ENCODE measurements at places on chromosomes 16 and 17. TPM values are rescaled to one million over a fixed set of nuclear protein-coding genes. Genes with fewer than 3 reads are reported as not detected.

Gene CD79B
- total RNA-seq: 31.8 TPM

Gene TMEM238L
- total RNA-seq: not detected

Gene ZMYND15
- not detected for total RNA-seq

Gene C17orf113
- 0.05 TPM for total RNA-seq

Gene TVP23A
- total RNA-seq: not detected

Gene ZSCAN10
- total RNA-seq: 0.07 TPM

Gene MYH2
- not detected for total RNA-seq

Gene GPR139
- total RNA-seq: not detected

Gene SHISA6
- not detected for total RNA-seq

Gene ZG16B
- total RNA-seq: 11.7 TPM

GRCh38 chr17:17084317-17084835 is 42.1 kb downstream of the MPRIP start:
- no peak overlapping the region for H3K4me3 ChIP-seq
- DNase-seq: no peak
- no peak overlapping the region for H3K27ac ChIP-seq
- peaks cover 18% of the 10 kb centered on the region for H3K4me1 ChIP-seq
- H3K36me3 ChIP-seq: peaks cover 12% of the 10 kb centered on the region

GRCh38 chr17:76198702-76199101 is 41.6 kb downstream of the RNF157 start:
- H3K27ac ChIP-seq: peak overlapping the region; percentile 59
- H3K4me3 ChIP-seq: no peak overlapping the region
- DNase-seq: no peak
- H3K4me1 ChIP-seq: peaks cover 84% of the 10 kb centered on the region

- H3K27me3 ChIP-seq: peaks cover 5% of the 10 kb centered on the region
- H3K4me3 ChIP-seq: no peak overlapping the region
- H3K36me3 ChIP-seq: no peaks in the 10 kb centered on the region
- no peak overlapping the region for H3K27ac ChIP-seq
These were observed 62.0 kb upstream of the MARCHF10 start for GRCh38 chr17:62870030-62870541.

GRCh38 chr16:49108611-49109010 is 173.0 kb downstream of the CBLN1 start:
- no peaks in the 10 kb centered on the region for H3K4me1 ChIP-seq
- H3K4me3 ChIP-seq: no peak overlapping the region
- no peak overlapping the region for H3K27ac ChIP-seq
- H3K27me3 ChIP-seq: no peaks in the 10 kb centered on the region
- H3K36me3 ChIP-seq: no peaks in the 10 kb centered on the region
- no peak for DNase-seq

GRCh38 chr16:65314627-65315008 is 192.8 kb upstream of the CDH11 start:
- H3K4me3 ChIP-seq: no peak overlapping the region
- H3K27ac ChIP-seq: no peak overlapping the region
- no peaks in the 10 kb centered on the region for H3K36me3 ChIP-seq

DNA sequence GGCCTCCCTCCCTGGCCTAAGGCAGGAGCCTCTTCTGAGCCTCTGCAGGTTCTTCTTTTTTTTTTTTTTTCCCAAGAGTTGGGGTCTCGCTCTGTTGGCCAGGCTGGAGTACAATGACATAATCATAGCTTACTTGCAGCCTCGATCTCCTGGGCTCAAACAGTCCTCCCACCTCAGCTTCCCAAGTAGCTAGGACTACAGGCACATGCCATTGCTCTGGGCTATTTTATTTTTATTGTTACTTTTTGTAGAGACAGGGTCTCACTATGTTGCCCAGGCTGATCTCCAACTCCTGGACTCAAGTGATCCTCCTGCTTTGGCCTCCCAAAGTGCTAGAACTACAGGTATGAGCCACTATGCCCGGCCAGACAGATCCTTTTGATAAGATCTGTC is 32.6 kb downstream of the SBK1 start:
- no peaks in the 10 kb centered on the region for H3K27me3 ChIP-seq
- no peak overlapping the region for H3K4me3 ChIP-seq
- no peaks in the 10 kb centered on the region for H3K36me3 ChIP-seq
- H3K27ac ChIP-seq: no peak overlapping the region
- peaks cover 7% of the 10 kb centered on the region for H3K4me1 ChIP-seq

GRCh38 chr16:11092788-11093571 is 148.6 kb downstream of the CLEC16A start:
- no peaks in the 10 kb centered on the region for H3K27me3 ChIP-seq
- peak overlapping the region; percentile 68 for H3K4me3 ChIP-seq
- H3K4me1 ChIP-seq: peaks cover 77% of the 10 kb centered on the region
- peak overlapping the region; percentile 100 for H3K27ac ChIP-seq

DNA sequence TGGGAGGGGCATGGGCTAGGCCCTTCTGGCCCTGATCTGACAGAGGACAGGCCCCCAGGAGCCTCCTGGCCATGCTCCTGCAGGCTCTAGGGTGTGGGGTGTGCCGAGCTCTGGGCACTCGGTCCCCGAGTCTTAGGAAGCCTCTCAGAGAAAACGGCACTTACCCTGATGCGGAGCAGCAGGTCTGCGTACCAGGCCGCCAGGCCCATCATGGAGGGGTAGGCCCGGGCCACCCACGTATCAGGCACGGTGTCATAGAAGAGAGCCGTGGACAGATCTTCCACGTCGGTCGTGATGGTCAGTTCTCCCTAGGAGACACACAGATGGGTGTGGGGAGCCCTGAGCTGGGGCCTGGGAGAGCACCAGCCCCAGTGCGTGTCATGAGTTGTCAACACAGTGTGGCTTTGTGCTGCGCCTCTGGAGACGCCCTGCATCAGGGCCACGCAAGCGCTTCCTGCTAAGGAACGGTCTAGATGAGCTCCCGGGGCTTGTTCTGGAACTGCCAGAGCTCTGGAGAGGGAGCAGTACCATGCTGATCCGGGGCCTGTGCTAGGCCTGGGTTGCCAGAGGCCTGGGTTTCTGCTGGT is 47.9 kb downstream of the PGS1 start:
- H3K4me1 ChIP-seq: peaks cover 11% of the 10 kb centered on the region
- no peak overlapping the region for H3K27ac ChIP-seq
- H3K4me3 ChIP-seq: no peak overlapping the region
- peaks cover 30% of the 10 kb centered on the region for H3K36me3 ChIP-seq
- no peak for DNase-seq

GRCh38 chr16:86862595-86863280 is 284.4 kb downstream of the FOXL1 start:
- H3K4me1 ChIP-seq: no peaks in the 10 kb centered on the region
- H3K36me3 ChIP-seq: no peaks in the 10 kb centered on the region

- no peak overlapping the region for H3K27ac ChIP-seq
- peaks cover 8% of the 10 kb centered on the region for H3K27me3 ChIP-seq
- peaks cover 11% of the 10 kb centered on the region for H3K4me1 ChIP-seq
- no peak overlapping the region for H3K4me3 ChIP-seq
- DNase-seq: no peak
- no peaks in the 10 kb centered on the region for H3K36me3 ChIP-seq
These were observed 52.1 kb downstream of the FOXL1 start for GRCh38 chr16:86630471-86630870.

DNA sequence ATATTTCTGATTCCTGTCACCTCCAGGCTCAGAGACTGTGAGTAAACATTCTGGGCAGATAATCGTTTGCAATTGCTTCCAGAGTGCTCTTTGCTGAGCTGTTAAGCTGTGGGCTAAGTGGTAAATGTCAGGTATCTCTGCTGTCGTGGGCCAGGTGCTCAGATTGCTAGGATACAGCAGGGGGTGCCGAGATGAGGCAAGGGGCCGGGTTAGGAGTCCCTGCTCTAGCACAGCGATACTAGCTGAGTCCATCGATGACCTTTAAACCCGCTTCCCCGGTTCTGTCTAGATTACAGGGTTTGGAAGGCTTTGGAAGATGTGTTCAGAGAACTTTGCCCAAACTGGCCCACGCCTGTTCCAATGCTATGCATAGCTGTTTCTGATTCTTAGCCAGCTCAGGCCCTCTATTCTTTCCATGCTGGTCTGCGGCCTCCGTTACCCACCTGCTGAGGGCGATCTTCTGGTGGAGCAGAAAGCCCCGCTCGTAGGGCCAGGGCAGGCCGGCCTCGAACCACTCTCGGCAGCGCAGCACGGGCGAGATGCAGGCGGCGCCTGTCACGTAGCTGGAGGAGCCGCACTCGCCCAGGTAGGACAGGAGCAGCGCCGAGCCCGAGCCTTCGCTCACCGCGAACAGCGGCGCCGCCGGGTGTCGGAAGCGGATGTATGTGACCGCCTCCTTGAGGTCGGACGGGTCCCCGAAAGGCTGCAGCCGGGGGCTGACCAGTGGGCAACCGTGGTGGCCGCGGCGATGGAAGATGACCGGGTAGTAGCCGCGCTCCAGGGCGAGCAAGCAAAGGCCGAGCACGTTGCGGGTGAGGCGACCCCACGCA is 979 bp downstream of the ABHD15 start:
- H3K27ac ChIP-seq: peak overlapping the region; percentile 89
- H3K36me3 ChIP-seq: peaks cover 23% of the 10 kb centered on the region
- peak overlapping the region; percentile 93 for H3K4me3 ChIP-seq
- peaks cover 1% of the 10 kb centered on the region for H3K27me3 ChIP-seq

DNA sequence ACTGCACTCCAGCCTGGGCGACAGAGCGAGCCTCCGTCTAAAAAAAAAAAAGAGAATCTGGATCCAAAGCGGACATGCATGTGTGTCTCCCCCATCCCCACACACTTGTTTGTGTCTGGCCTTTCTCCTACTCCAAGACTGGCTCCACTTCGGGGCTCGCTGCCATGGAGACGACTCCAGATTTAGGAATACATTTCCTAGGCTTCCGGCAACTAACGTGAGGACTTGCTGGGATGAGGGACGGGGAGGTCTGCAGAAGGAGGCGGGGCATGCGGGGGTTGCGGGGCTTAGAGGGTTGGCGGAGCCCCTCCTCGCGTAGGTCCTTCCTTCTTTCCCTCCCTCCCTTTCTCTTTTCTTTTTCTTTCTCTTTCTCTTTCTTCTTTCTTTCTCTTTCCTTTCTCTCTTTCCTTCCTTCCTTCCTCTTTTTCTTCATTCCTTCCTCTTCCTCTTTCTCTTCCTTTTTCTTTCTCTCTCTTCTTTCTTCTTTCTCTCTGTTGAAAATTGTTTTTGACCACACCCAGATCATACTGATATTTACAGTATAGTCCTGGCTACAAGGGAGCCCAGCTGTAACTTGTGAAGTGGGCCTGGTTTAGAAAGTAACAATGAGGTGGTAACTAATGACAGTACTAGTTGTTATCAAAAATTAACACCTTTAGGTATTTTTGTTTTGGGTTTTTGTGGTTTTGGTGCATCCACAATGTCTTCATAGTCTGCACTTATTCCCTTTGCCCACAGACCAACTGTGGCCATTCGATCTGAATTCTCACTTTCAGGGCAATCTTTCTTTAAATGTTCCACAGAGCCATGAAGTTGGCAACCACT is 25.2 kb downstream of the MIS12 start:
- H3K27ac ChIP-seq: peak overlapping the region; percentile 57
- no peak for DNase-seq
- peaks cover 38% of the 10 kb centered on the region for H3K36me3 ChIP-seq
- peaks cover 24% of the 10 kb centered on the region for H3K4me1 ChIP-seq
- no peaks in the 10 kb centered on the region for H3K27me3 ChIP-seq

GRCh38 chr16:88533932-88534637 is 36.1 kb upstream of the ZC3H18 start:
- H3K4me1 ChIP-seq: no peaks in the 10 kb centered on the region
- DNase-seq: peak; percentile 79
- H3K27ac ChIP-seq: no peak overlapping the region
- H3K27me3 ChIP-seq: no peaks in the 10 kb centered on the region
- H3K4me3 ChIP-seq: no peak overlapping the region
- peaks cover 3% of the 10 kb centered on the region for H3K36me3 ChIP-seq

DNA sequence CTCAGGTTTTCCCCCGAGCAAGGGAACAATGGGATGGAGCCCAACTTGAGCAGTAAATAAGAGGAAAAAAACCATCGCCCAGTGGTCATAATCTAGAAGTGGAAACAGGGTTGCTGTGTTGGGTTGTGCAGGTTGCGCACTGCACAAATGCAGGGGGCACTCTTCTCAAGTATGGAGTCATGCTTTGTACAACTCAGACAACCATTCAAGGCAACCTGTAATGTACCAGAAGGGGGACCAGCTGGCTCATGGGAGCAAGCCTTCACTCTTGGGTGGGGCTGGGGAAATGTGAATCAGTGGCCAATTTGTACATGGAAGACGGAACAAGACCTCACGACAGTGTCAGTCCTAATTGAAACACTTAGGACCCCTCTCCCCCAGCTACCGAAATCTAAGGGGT is 23.9 kb upstream of the LITAF start:
- no peak overlapping the region for H3K4me3 ChIP-seq
- peaks cover 8% of the 10 kb centered on the region for H3K27me3 ChIP-seq
- peaks cover 1% of the 10 kb centered on the region for H3K36me3 ChIP-seq
- DNase-seq: no peak

DNA sequence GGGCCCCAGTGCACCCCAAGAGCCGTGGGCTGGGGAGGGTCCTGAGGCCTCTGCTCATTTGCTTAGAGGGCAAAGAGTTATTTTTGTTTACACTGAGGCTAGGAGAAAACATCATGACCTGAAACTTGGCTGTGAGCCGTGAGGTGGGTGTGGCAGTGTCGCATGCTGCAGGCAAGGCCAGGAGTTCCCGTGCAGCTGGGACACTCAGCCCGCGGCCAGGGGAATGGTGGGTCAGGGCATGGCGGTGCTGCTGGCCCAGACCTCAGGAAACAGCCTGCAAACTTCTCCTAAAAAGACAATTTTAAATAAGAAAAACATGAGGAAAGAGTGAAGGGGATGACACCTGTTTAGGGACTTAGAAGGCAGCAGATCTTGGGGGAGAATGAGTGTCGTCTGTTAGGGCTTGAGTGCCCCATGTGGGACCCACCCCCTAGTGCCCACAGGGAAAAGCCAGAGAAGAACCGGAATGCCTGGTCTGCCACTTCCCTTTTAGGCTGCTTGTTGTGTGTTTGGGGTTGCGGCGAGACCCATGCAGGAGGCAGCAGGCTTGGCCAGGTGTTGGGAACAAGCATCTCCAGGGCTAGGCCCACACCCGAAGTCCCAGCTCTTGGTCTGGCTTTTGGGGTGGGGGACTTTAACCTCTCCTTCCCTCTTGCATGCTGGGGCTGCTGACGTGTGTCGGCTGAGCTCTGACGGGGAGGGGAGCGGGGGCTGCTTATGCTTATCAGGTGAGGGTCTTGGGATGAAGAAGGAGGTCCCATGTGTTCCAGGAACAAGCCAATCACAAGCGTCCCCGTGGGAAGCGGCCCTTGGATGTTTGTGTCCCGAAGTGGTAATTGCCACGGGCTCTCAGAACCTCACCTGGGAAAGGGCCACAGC is 80.9 kb upstream of the GNG13 start:
- no peaks in the 10 kb centered on the region for H3K27me3 ChIP-seq
- no peaks in the 10 kb centered on the region for H3K4me1 ChIP-seq
- H3K27ac ChIP-seq: no peak overlapping the region
- no peak for DNase-seq
- no peaks in the 10 kb centered on the region for H3K36me3 ChIP-seq
- no peak overlapping the region for H3K4me3 ChIP-seq
